ENCODE measurements at places on chromosomes 3 and 15.

DNA sequence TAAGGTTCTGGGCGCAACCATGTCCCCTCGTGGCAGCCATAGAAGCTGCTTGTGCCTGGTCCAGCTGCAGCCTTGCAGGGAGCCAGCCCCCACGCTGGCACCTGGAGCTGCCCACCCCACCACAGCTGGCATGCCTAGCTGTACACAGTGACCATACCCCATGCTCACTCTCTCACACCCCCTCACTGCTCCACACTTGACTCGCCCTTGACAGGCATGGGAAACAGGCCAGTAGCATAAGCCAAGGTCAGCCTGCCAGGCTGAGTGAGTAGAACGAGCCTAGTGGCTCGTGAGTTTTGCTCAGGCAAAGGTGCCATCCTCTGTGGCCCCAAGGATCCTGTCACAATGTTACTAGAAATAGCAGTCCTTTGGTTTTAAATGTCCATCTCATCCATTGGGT, 52.7 kb upstream of the CADM2 start:
- DNase-seq, result no peak
- no peak overlapping the region for H3K4me3 ChIP-seq

- no peak for DNase-seq
- H3K27ac ChIP-seq, result no peak overlapping the region
- H3K27me3 ChIP-seq, result no peaks in the 10 kb centered on the region
- no peaks in the 10 kb centered on the region for H3K36me3 ChIP-seq
These were observed 11.9 kb downstream of the CERS3 start for GRCh38 chr15:100516643-100517512.

- no peak overlapping the region for H3K27ac ChIP-seq
- no peaks in the 10 kb centered on the region for H3K4me1 ChIP-seq
These were observed 12.7 kb upstream of the MINDY4B start for GRCh38 chr3:150917951-150918350.

DNA sequence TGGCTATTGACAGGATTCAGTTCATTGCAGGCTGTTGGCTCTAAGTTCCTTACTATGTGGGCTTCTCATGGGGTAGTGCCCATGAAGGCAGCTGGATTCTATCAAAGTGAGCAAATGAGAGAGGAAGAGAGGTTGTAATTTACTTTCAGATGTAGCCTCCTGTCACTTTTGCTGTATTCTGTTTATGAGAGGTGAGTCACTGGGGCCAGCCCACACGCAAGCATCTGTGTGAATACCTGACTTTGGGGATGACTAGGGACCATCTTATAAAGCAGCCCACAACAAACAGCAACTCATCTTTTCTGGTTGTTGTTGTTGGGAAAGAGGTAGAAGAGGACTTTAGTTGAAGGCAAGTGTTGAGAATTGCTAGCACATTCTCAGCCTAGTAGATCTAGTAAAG, 506.3 kb upstream of the GRM7 start:
- no peaks in the 10 kb centered on the region for H3K36me3 ChIP-seq
- no peaks in the 10 kb centered on the region for H3K27me3 ChIP-seq
- H3K4me1 ChIP-seq, result no peaks in the 10 kb centered on the region
- H3K4me3 ChIP-seq, result no peak overlapping the region

GRCh38 chr3:4664412-4664811, 171.3 kb downstream of the ITPR1 start:
- H3K4me1 ChIP-seq, result no peaks in the 10 kb centered on the region
- no peaks in the 10 kb centered on the region for H3K27me3 ChIP-seq
- H3K4me3 ChIP-seq, result no peak overlapping the region
- H3K27ac ChIP-seq, result no peak overlapping the region

GRCh38 chr3:25306066-25306465, 122.0 kb upstream of the RARB start:
- no peak for DNase-seq
- H3K27me3 ChIP-seq, result no peaks in the 10 kb centered on the region
- H3K4me3 ChIP-seq, result no peak overlapping the region
- no peaks in the 10 kb centered on the region for H3K4me1 ChIP-seq
- H3K27ac ChIP-seq, result no peak overlapping the region
- no peaks in the 10 kb centered on the region for H3K36me3 ChIP-seq

GRCh38 chr3:67526246-67526645, 128.2 kb downstream of the SUCLG2 start:
- H3K4me1 ChIP-seq, result no peaks in the 10 kb centered on the region
- DNase-seq, result no peak
- H3K4me3 ChIP-seq, result no peak overlapping the region
- no peak overlapping the region for H3K27ac ChIP-seq
- H3K36me3 ChIP-seq, result peaks cover 4% of the 10 kb centered on the region
- no peaks in the 10 kb centered on the region for H3K27me3 ChIP-seq
